ENCODE measurements at places on chromosomes 13 and 19.
A peak's percentile ranks its signal among the peaks of the same experiment; 100 is the strongest.

DNA sequence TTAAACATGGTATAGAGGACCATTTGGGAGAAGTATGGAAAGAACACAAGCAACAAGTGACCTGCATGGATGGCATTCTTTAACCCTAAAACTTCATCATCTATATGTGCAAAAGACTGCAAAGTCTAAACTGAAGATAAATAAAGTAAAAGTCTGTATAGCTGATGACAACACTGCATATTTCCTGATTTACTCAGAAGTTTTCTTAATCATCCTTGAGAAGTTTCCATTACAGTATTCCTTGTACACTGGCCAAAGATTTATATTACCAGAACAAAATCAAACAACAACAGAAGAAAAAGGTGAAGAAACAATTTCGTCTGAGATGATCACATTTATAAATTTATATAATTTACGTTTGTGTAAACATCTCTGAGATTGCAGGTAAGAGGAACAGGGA lies 805.7 kb downstream of the PCDH9 start:
- no peak for DNase-seq

DNA sequence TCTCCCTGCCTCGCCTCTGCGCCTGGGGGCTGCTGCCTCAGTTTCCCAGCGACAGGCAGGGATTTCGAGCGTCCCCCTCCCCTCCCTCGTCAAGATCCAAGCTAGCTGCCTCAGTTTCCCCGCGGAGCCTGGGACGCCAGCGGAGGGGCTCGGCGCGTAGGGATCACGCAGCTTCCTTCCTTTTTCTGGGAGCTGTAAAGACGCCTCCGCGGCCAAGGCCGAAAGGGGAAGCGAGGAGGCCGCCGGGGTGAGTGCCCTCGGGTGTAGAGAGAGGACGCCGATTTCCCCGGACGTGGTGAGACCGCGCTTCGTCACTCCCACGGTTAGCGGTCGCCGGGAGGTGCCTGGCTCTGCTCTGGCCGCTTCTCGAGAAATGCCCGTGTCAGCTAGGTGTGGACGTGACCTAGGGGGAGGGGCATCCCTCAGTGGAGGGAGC lies 722 bp upstream of the ICAM1 start:
- peak; percentile 41 for DNase-seq

DNA sequence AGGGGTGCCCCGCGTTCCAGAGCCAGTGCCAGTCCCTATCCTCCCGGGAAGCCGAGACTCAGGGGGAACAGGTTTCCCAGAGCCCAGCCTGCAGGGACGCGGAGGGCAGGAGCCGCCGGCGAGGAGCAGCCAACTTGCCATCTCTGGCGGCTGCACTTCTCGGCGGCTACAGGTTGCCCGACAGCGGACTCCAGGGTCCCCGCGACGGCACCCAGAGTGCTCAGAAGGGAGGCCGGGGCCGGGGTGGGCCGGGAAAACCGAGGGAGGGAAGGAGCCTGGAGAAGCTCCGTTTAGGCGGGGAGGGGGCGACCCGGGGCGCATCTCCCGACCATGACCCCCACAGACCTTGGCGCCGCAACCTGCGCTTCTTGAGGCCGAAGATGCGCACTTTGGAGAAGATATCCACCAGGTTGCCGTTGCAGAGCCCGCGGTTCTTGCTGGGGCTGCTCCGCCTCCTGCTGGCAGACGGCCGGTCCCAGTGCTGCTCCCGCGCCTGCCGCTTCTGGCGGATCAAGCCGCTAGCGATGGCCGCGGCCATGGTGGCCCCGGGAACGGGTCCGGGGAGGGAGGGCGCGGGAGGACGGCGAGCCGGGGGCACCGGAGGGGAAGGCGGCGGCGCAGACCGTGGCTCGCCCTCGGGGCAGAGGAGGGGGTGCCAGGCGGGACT lies 463.8 kb downstream of the ITGBL1 start:
- no peak for DNase-seq

DNA sequence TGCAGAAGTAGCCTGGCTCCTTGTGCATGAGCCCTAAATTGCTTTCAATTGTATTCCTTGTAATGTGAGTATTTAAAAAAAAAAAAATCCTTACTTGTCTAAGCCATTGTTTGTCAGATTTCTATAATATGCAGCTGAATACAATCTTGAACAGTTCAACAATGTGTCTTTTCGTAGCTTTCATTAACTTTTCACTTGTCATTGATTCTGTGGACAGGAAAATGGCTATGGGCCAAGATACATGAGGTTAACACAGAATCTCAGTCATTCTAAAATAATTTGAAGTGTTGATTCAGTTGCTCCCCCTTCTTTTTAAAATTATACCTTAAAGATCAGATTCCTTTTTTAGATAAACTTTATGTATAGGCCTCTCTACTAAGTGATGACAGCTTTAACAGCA lies 395.8 kb upstream of the KLF12 start:
- DNase-seq: no peak

- DNase-seq: no peak
These were observed 8.4 kb upstream of the C13orf46 start for GRCh38 chr13:113982296-113982661.

DNA sequence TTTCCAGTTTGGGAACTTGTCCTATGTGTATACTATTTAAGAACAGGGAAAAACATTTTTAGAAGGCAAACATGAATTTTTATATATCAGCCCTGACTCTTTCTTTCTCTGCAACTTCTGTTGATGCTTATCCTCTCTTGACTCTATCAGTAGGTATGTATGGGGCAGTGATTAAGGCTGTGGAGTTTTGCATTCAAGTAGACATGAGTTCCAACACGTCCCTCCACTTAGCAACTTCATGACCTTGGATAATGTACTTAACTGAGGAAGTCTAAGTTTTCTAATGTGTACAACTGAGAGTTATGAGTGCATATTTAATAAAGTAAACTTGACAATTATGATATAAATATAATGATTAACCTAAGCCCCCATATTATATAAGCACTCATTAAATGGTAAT lies 414.6 kb downstream of the TDRD3 start:
- DNase-seq: no peak

DNA sequence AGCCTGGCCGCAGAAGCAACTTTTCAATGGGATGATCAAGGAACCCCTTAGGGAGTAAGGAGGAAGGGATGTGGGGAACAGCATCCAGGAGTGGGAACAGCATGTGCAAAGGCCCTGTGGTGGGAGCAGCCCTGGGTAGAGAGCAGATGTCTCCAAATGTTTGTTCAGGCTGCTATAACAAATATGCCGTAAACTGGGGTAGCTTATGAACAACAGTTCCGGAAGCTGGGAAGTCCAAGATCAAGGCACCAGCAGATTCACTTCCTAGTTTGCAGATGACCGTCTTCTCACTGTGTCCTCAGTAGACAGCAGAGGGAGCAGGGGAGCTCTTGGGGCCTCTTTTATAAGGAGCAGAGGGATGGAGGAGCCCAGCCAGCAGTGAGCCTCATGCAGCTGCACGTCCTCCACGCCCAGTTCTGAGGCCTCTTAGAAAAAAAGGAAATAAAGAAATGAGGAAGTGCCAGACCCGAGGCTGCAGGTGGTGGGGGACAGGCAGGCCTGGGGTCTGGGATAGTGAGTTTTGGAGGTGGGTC lies 4.2 kb upstream of the LRRC25 start:
- DNase-seq: peak; percentile 50

- DNase-seq: no peak
These were observed 44.0 kb upstream of the FLT1 start for GRCh38 chr13:28538932-28539331.

- DNase-seq: peak; percentile 30
These were observed 36.3 kb downstream of the MCF2L start for GRCh38 chr13:113005076-113005865.

GRCh38 chr19:6564393-6564792 lies 26.6 kb downstream of the CD70 start:
- DNase-seq: peak; percentile 75

GRCh38 chr19:8149261-8150094 lies at the start of gene FBN3:
TSS of gene FBN3 (minus strand) at chr19:8149592. CDS start at chr19:8147480, 2,112 bp downstream.
- DNase-seq: no peak

GRCh38 chr13:30718661-30719524 lies 16.4 kb upstream of the ALOX5AP start:
- no peak for DNase-seq

- no peak for DNase-seq
These were observed 178.8 kb upstream of the RFC3 start for GRCh38 chr13:33639158-33639557.

DNA sequence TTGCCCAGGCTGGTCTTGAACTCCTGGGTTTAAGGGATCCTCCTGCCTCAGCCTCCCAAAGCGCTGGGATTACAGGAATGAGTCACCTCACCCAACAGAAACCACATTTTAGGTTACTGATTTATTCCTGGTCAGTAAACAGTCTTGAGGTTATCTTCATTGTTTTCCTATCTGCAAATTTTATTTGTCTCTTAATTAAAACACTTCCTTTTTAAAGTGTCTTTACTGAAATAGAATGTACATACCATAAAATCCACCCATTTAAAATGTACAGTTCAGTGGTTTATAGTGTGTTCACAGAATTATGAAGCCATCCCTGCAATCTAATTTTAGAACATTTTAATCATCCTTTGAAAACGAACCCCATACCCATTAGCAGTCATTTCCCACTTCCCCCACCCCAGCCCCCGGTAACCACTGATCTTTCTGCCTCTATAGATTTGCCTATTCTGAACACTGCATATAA lies 63.0 kb downstream of the MAP4K1 start:
- no peak for DNase-seq

GRCh38 chr13:94978516-94978915 lies 266.2 kb upstream of the SOX21 start:
- no peak for DNase-seq

DNA sequence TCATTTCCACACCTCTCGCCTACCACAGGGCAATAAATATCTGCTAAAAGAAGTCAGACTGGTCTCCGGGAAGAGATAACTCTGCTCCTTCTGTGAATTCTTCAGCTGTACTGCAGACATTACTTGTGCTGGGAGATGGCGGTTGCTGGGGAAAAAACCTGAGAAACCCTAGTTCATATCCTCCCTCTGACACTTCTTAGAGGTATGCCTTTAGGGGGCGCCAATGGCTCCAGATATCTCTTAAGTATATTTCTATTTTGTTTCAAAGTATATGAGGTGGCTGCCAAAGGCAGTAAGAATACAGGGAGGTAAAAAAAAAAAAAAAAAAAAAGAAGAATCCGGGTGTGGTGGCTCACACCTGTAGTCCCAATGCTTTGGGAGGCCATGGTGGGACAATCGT lies 175.2 kb downstream of the PAN3 start:
- DNase-seq: no peak

- DNase-seq: no peak
These were observed 2.3 kb downstream of the ZNF726 start for GRCh38 chr19:23916991-23917390.

GRCh38 chr19:44746616-44746945 lies 1.9 kb upstream of the BCL3 start:
- DNase-seq: no peak

GRCh38 chr13:58729361-58729760 lies 1097.8 kb downstream of the PCDH17 start:
- no peak for DNase-seq

DNA sequence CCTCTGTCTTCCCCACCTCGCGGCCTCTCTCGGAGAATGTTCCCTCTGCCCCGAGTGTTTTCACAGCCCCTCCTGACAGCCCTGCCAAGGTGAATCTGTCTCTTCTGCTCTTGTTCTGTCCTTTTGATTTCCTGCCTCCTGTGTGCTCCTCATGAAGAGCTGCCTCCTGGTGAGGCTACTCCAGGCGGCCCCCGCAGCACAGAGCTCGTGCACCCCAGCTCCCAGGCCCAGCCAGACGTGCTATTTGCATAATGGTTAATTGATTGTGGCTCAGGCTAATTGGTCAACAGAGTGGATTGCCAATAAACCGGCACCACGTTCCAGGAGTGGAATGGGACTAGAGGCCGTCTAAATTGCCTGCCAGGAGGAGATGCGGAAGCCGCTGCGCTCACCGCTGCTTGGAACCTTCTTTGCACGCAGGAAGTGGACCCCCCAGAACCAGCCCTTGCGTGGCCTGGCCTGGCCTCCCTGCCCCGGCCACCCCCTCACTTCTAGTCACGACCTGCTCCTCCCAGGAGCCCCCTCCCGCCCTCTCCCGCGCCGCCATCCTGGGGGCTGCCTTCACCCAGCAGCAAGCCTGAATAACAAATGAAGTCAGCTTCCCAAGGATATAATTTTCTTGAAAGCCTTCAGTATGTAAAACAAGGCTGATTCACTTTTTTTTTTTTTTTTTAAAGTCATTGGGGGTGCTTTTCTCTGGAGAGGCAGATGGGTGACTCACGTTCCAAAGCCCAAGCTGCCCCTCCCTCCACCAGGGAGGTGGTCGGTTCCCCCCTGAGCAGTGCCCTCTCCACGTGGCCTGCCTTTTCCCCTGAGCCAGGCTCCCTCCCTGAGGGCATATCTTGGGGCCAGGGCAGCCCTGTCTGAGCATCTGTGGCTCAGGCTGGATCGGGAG lies 144.0 kb downstream of the KDM4B start:
- no peak for DNase-seq

DNA sequence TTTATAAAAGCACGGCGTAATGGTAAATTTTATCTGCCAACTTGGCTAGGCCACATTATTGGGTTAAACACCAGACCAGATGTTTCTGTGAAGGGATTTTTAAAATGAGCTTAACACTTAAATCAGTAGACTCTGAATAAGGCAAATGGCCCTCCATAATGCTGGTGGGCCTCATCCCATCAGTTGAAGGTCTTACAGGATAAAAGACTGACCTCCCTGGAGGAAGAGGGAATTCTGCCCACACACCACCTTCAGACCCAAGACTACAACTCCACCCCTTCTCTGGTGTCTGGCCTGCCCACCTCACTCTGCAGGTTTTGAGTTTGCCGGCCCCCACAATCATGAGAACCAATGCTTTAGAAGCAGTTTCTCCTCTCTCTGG lies 96.4 kb downstream of the COL4A1 start:
- DNase-seq: no peak

DNA sequence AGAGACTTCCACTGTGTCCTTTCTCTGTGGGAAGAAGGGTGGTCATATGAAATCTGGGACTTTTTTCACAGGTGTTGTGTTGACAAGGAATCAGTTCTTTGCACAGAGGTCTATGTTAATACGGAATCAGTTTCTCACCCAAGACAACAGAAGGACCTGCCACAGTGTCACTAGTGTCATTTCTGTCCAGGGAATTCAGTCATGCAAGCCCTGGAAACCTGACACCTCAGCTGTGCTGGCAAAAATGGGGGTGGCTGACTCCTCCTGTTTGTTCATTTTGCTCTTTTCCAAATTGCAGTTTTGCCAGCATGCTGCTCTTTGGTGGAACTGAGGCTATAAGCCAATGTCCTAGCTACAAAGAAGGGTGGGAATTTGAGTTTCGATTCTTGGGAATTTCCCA lies 49.8 kb upstream of the ESD start:
- no peak for DNase-seq

DNA sequence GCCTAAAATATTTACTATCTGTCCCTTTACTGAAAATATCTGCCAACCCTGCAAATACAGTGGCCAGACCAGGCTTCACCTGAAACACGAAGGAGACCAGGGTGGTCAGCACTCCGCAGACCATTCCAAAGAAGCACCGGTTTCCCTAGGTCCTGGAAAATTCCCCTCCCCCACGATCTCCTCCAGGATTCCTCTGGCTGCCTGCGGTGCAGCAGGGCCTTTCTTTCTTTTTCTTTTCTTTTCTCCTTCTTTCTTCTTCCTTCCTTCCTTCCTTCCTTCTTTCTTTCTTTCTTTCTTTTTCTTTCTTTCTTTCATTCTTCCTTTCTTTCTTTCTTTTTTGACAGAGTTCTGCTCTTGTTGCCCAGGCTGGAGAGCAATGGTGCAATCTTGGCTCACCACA lies 152.7 kb downstream of the USP12 start:
- DNase-seq: no peak

- DNase-seq: peak; percentile 31
These were observed 716 bp downstream of the SH2D3A start for GRCh38 chr19:6766357-6767080.
